Activated B cell treated with CpG ODN at 0.5 μM for 24 hours (primary cell): ENCODE measurements at places on chromosomes 6 and 20. TPM values are rescaled to one million over a fixed set of nuclear protein-coding genes. Genes with fewer than 3 reads are reported as not detected.

- no peak for DNase-seq
Observed at GRCh38 chr20:13922241-13922640, 68.2 kb downstream of the SEL1L2 start.

PI16 gene
- 0.10 and 0.78 TPM in 2 replicates for total RNA-seq

FAM162B gene
- not detected in 2 replicates for total RNA-seq

DNA sequence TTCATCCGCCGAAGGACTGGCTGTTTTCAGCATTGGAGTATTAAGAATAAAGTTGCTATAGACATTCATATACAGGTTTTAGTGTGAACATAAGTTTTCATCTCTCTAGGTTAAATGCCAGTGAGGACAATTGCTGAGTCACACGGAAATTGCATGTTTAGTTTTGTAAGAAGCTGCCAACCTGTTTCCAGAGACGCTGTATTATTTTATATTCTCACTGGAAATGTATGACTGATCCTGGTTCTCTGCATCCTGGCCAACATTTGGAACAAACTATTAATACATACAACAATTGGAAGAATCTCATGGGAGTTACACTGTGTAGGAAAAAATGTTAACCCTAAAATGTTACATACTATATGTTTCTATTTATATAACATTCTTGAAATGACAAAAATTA, 16.7 kb upstream of the TGM6 start:
- no peak for DNase-seq

DNA sequence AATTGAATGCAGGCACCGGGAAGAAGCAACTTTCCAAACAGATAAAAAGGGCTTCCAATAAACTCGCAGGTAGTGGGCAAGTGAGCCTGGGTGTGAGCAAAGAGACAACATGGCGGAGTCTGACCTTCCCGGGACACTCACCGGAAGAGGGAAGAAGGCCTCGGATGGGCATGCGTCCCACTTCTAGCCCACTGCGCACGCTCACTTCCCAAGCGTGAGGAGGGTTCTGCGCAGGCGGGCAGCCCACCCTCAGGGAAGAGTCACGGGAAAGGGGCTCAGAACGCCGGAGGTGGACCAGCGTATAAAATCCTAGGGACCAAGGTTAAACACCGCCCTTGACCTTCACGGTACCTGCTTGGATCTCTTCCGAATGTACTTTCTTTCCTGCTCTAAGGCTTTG, 95.5 kb upstream of the AFDN start:
- no peak for DNase-seq

GRCh38 chr6:57242505-57242904, 20.4 kb upstream of the RAB23 start:
- no peak for DNase-seq

DNA sequence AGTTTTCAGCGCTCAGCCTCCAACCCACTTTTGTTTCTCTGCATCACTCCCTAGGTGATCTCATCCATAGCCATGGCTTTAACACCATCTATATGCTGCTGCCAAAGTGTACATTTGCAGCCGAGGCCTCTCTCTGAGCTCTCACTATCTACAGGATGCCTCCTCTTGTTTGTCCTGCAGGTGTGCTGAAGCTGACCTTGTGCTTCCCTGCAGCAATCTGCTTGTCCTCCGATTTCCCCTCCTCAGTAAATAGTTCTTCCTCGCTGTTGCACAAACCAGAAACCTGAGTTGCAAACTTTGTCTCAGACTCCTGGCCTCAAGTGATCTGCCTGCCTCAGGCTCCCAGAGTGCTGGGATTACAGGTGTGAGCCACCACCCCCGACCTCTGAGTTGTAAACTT, 3.7 kb upstream of the TXNDC5 start:
- no peak for DNase-seq

DNA sequence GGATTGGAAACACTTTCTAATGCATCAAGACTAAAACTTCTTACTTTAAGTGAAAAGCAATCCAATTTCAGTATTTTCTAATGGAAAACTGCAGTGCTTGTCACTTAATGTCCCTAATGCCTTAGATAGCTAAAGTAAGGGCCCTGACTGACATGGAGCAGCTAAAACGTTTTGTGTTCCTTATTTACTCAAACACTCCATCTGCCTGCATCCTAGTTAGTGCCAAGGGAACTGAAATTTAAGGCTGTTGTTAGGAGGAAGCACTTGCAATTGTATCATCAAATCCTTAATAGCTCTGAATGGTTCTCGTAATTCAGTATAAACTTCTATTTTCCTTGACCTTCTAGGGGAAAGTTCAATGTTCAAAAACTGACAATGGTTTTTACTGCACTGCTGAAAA, 127.4 kb downstream of the GJA10 start:
- no peak for DNase-seq

DNA sequence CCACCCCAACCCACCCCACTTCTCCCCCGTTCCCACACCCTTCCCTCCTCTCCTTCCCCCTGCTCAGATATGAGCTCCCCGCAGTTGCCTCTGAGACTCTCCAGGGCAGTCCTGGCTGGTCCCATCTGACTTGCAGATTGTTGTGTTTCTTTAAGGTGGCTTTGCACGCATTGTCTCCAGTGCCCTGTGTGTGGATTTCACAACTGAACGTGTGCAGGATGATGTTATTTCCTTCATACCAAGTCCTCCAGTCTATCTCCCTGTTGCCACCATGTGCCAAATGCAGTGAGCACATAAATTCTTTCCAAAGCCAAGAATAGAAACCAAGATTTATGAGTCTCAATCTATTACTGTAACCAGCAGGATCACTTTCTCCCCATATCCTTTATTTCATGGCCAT, 79.1 kb downstream of the TMEM242 start:
- DNase-seq, result no peak

DNA sequence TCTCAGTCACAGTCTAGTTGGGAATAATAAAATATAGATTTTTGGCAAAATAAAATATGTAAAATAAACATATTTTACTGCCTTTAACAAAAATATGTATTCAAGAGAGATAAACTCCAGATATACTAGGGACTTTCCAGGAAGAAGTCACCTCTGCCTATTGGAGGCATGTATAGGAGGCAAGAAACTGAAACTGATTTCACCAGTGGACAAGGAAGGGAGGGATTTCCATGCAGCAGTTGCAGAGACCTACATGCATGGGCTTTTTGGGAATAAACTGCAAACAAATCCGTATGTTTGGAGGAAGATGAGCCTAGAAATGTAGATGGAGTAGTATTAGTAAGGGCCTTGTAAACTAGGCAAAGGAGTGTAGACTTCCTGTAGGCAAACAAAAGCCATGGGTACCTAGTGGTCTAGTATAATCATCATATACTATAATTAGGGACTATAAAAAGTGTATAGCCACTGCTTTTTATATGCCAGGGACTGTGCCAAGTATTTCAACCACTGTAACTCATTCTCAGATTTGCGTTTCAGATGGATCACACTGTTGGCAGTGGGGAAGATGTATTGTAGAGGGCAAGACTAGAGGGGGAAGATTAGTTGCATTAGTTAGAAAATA, 38.9 kb downstream of the CD109 start:
- DNase-seq, result no peak

GTSF1L gene
- 0.34 and 1.3 TPM in 2 replicates for total RNA-seq

DHX35 gene
- 9.5 TPM in 2 replicates for total RNA-seq

GNAS-AS1 gene
- total RNA-seq, result 1.4 and 1.5 TPM in 2 replicates

FAM83B gene
- not detected in 2 replicates for total RNA-seq

DNA sequence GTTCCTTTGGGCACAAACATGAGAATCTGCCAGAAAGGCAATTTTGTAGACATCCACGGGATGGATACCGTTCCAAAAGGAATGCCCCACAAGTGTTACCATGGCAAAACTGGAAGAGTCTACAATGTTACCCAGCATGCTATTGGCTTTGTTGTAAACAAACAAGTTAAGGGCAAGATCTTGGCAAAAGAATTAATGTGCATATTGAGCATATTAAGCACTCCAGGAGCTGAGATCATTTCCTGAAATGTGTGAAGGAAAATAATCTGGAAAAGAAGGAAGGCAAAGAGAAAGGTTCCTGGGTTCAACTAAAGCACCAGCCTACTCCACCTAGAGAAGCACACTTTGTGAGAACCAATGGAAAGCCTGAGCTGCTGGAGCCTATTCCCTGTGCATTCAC, 103.9 kb upstream of the ARG1 start:
- no peak for DNase-seq

- DNase-seq, result peak; percentile 68
Observed at GRCh38 chr6:25991785-25992412, 29.3 kb downstream of the TRIM38 start.

DNA sequence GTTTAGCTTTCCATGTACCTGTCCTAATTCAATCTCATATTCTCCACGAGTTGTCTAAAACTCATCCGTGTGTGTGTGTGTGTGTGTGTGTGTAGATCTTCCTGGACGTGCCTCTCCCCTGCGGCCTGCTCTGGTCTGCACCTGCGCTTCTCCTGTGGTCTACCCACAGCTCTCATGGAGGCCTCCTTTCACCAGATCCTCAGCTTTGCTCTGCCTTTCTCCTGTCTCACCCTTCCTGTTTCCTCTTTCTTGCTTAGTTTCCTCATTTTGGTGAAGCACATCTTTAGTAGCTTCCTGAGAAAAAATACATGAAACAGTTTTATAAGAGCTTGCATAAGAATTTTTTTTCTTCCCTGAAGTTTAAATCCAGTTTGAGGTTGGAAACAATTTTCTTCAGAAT, 18.1 kb downstream of the SLX4IP start:
- no peak for DNase-seq

GRCh38 chr20:25493137-25493536, 85.7 kb downstream of the GINS1 start:
- DNase-seq, result no peak

CD40 gene
- 410 and 464 TPM in 2 replicates for total RNA-seq

GRCh38 chr6:161635975-161636374, 362.1 kb upstream of the AGPAT4 start:
- no peak for DNase-seq

GRCh38 chr6:11712760-11713159, 65.8 kb downstream of the ADTRP start:
- DNase-seq, result no peak

- DNase-seq, result no peak
Observed at GRCh38 chr6:33205191-33206026, 954 bp downstream of the HSD17B8 start.

- no peak for DNase-seq
Observed at GRCh38 chr20:40019510-40019909, 669.5 kb downstream of the MAFB start.

- DNase-seq, result peak; percentile 94
Observed at GRCh38 chr20:64062596-64063388, at the start of gene TCEA2. TSS of gene TCEA2 (plus strand) at chr20:64063198. CDS start at chr20:64063313, 115 bp downstream.

- no peak for DNase-seq
Observed at GRCh38 chr6:55528624-55529023, 50.4 kb downstream of the HMGCLL1 start.

DNA sequence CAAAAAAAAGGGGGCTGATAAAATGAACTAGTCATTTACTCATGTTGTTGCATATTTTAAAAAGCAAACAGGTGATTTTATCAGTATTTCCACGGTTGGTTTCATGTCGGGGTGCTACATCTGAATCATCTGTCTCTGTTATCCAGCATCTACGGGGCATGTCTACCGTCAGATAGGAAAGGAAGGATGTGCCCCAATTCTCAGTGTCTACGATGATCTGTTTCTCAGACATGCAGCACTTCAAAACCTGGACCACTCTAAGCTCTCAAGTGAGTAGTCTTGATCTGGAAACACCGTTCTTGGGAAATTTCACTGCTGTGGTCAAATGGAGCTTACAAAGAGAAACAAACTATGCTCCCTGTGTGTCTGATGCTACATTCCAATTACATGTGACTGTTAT, 240.3 kb upstream of the TAB2 start:
- DNase-seq, result no peak

DNA sequence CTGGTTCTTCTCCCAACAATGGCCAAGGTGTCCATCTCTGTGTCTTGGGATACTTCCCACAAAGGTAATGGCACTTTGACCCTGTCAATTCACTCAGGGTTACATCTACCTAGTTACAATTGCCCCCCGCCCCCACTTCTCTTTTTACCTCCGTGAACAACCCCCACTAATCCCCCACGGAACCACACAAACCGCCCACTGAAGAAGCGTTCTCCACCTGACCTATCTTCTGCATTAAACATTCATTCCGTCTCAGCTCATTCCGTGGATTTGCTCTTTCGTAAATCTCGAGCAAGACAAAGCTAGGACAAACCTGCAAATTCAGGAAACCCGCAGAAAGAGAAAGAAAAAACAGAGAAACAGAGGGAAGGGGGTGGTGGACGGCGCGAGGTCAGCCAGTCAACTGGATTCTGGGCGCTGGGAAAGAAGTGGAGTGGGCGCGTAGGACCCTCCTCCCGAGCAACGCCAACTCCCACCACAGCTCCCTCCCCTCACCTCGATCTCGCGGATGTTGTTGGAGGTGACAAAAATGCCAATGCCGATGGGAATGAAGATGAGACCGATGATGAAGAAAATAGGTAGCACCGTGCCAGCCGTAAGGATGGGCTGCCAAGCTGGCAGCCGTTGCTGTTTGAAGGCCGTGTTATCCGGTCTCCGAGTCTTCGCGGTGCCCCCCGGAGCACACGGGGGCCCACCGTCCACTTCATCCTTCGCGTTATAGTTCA, 523 bp downstream of the TMEM30A start:
- peak; percentile 15 for DNase-seq
